MM.1S (cell line): ENCODE measurements at places on chromosomes 6 and 20.

DNA sequence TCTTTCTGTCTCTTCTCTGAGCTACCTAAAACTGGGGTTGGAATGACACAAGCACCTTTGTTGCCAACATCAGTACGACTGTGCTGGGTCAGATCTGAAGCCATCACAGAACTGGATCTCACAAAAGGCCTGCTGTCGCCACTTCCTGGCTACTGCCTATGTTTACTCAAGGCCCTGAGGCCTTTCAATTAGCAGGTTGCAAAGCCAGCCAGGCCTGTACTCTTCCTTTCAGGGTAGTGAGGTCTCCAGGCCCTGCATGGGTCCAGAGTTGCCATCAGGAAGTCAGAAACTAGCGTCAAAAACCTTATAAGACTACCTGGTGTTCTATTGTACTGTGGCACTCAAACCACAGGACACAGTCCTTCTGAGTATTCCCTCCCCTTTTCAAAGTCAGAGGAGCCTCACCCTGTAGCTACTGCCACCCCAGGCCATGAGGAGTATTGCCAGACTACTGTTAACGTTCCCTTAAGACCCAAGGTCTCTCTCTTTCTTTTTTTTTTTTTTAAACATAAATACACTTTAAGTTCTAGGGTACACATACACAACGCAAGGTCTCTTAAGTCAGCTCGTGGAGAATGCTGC is 937.4 kb upstream of the GJE1 start:
- DNase-seq, result no peak

DNA sequence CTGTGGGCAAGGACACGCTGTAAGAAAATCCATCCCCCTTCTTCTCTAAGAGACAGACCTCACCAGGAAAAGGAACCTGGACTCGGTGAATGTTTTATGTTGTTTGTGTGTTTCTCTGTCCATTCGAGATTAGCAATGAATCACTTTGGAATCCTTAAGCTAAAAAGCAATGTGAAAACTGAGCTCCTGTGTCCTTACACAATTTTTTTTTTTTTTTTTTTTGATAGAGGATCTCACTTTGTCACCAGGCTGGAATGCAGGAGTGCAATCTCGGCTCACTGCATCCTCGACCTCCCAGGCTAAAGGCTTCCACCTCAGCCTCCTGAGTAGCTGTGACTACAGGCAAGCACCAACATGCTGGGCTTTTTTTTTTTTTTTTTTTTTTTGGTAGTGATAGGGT is 32.1 kb downstream of the BFSP1 start:
- DNase-seq, result no peak

DNA sequence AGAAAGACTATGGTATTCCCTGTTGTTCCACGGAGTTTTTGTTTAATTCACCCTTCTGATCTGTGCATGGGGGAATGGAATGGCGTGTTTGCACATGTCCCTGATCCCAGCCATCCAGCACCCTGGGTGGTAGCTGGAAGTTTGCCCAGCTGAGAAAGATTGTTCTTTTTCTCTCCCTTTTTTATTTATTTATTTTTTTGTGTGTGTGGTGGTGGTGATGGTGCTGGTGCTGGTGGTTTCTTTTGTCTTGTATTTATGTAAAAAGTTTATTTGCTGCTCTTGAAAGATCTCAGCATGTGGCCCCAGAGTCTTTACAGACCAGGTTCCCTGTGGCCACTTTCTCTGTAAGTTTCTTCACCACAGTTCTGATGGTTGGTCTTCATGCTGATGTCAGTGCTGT is 372.6 kb downstream of the UTRN start:
- no peak for DNase-seq

DNA sequence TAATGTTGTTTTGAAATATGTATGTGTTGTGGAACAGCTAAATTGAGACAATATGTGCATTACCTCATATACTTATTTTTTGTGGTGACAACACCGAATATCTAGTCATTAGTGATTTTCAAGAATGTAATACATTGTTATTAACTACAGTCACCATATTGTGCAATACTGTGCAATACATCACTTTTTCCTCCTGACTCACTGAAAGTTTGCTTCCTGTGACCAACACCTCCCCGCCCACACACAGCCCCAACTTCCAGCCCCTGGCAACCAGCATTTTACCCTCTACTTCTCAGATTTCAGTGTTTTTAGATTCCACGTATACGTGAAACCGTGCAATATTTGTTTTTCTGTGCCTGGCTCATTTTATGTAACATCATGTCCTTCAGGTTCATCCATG is 627.9 kb downstream of the PRKN start:
- DNase-seq, result no peak

- peak; percentile 83 for DNase-seq
Measured at GRCh38 chr20:48609491-48609978, 218.3 kb downstream of the PREX1 start.

DNA sequence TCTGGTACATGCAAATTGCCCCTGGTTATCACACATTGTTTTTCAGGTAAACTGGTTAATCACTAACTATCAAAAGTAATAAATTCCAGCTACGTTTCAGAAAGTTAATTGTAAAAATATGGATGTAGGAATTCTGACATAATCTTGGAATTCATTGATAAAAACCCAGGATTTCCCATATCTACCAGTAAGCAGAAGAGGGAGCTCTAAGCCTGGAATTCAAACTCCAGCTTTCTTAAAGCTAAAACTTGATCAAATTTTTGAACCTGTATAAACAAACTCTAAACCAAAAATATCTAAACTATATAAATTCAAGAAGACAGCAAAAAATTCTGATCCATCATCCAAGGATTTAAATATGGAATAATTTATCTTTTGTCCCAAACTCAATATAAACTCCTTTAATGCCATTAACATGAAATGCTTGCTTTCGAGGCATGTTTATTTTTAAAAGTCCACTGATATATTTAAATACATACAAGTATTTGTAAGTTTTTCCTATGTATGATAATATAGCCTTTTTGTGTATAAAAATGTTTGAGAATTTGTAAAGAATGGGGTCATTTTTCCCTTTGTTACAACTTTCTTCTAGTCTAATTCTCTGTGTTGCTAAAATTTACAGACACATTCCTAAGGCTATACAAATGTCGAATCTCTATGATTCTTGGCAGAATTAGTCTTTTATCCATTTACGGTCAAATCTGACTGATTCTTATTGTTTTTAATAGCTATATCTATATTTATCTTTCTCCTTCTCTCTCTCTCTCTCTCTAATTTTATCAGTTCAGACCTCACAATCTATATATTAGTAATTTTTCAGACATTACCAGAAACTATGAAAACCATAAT is 91.4 kb upstream of the RNF217 start:
- DNase-seq, result no peak

DNA sequence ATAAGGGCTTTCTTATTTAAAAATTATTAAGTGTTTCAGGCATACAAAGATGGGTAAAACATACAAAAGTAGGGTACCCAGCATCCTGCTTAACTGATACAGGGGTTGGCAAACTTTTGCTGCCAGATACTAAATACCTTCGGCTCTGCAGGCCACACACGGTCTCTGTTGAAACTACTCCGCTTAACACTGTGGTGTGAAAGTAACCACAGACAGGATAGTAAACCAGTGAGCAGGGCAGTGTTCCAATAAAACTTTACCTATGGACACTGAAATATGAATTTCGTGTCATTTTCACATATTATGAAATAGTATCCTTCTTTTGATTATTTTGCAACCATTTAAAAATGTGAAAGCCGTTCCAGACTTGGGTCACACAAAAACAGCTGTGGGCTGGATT is 92.4 kb downstream of the EYA2 start:
- no peak for DNase-seq

GRCh38 chr6:144347448-144347759 is 62.3 kb downstream of the UTRN start:
- no peak for DNase-seq

DNA sequence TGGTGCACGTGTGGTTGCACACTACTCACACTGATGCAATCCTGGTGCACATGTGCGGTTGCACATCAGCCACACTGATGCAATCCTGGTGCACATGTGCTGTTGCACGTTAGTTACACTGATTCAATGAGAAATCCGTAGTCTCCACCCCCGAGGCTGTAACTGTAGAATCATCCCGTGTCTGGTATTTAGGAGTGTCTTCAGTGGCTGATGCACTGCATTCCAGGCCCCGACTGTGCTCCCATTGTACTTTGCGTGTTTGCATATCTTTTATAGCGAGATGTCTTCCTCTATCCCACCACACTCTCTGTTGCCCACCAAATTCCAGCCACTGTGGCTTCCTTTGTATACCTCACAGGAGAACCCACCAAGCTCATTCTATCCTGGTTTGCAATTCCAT is 87.8 kb upstream of the MTHFD1L start:
- no peak for DNase-seq

DNA sequence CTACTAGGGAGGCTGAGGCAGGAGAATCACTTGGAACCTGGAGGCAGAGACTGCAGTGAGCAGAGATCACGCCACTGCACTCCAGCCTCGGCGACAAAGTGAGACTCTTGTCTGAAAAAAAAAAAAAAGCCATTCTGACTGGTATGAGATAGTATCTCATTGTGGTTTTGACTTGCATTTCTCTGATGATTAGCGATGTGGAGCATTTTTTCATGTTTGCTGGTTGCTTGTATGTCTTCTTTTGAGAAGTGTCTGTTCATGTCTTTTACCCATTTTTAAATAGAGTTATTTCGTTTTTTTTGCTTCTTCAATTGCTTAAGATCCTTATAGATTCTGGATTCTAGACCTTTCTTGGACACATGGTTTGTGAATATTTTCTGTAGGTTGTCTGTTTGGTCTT is 103.5 kb upstream of the SIM1 start:
- no peak for DNase-seq

DNA sequence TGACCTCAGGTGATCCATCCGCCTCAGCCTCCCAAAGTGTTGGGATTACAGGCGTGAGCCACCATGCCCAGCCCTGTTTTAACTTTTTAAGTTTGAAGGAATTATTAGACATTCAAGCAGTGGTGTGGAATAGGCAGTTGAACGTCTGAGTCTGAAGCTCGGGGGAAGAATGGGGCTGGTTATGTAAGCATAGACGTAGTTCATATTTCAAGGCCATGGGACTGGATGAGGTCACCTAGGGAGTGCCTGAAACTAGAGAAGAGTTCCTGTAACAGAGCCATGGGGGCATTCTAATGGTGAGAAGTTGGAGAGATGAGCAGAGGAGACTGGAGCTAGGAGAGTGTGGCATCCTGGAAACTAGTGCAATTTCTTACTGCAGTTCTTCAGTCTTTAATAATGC is 6.4 kb downstream of the CDKAL1 start:
- no peak for DNase-seq

GRCh38 chr20:52015155-52015554 is 176.4 kb downstream of the ZFP64 start:
- no peak for DNase-seq

- DNase-seq, result no peak
Measured at GRCh38 chr6:57432157-57432556, 114.7 kb downstream of the PRIM2 start.

DNA sequence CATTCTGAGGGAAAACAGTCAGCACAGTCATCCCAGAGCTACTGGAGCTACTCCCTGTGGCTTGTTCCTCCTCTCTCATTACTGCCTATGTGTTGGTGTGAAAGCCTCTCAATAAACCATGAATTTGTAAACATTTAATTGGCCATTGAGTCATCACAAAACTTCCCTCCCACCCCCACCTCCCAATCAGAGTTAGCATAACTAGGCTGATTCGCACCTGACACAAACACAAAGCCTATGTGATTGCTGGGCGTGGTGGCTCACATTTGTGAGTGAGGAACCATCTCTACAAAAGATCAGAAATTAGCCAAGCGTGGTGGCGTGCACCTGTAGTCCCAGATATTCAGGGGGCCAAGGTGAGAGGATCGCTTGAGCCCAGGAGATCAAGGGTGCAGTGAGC is 17.1 kb upstream of the SNTA1 start:
- DNase-seq, result no peak

DNA sequence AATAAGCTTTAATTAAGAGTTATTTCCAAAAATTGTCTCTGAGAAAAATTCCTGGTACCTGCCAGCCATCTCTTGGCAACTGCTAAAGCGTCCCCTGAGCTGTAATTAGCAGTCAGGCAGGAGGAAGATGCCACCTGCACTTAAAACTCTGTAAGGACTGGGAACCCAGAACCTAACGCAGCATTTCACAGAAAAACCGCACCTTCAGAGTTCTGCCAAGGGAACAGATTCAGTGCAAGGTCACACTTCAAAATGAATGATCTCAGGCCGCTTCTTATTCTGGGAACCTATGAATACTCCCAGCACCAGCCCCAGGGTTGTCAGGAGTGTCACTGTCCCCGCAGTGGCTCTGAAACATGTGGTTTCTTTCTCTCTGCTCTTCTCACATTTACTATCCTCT is 36.7 kb downstream of the INSM1 start:
- DNase-seq, result no peak

- DNase-seq, result no peak
Measured at GRCh38 chr6:29941916-29942274, 437 bp upstream of the HLA-A start.

GRCh38 chr6:3152689-3153088 is 4.7 kb downstream of the TUBB2A start:
- DNase-seq, result no peak

- peak; percentile 62 for DNase-seq
Measured at GRCh38 chr6:72461144-72461543, 160.7 kb upstream of the KCNQ5 start.

DNA sequence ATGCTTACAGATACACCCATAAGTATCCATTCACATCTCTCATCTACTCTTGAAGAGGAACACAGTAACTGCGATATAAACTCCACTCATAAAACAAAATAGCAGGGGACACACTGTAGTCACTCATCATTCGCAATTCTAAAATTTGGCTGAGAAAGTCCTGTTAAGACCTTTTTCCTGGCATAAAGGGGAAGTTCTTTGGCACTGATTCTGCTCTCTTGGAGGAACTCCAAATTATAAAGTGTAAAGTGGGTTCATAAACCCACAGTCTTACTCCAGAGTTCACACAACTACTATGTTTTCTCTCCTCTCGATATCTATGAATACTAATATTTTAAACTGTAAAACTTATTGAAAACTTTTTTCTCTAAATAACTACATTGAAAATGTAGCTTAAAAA is 80.6 kb downstream of the ADGB start:
- no peak for DNase-seq

GRCh38 chr20:59342023-59342957 is 41.9 kb downstream of the EDN3 start:
- DNase-seq, result no peak

DNA sequence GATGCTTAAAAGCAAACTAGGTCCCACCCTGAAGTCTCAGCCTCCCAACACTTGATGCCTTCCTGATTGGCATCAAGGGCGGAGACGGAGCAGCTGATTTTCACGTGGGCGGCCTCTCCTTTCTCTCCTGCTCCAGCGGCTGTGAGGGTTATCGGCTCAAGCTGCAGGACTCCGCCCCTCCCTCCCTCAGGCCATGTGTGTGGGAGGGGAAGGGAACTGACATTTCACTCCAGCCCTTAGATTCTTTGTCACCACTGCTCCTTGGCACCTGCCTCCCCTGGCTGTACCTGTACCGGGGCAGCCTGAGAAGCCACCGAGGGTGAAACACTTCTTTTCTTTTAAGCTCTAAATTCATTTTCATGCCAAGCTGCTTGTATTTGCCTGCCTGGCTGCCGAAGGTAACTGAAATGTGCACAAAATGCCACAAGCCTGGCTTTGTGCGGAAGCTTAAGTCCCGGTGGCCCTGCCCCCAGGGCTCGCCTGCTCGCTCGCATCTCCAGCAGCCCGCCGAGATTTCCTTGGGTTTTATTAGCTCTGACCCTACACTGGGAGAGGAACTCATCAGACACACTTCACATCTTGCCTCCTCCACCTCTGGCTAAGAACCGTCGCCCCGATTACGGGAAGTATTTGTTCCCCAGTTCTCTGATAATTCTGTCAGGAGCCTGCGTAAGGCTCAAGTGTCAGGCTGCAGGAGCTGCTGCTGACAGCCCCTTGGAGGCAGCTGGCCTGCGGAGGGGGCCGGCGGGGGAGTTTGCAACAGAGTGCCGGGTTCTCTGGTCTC is 9.6 kb upstream of the CPNE5 start:
- DNase-seq, result no peak

- peak; percentile 72 for DNase-seq
Measured at GRCh38 chr20:49685161-49685601, 28.5 kb downstream of the B4GALT5 start.
